ENCODE measurements at places on chromosomes 16 and 17.

DNA sequence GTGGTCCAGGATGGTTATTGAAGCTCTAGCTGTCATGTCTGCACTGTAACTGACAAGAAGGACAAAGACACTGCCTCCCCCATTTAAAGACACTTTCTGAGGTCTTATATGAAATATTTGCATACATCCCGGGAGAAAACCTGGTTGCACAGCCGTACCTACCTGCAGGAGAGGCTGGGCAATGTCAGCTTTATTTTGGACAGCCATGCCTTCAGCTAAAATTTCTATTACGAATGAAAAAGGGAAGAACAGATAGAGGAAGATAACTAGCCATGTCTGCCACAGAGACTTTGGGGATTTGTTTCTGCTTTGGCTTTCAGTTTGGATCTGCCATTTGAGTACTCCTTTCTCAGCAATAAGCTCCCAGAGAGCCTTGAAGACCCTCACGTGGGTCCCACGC lies 19.0 kb downstream of the SLC7A6 start:
- no peak for DNase-seq

DNA sequence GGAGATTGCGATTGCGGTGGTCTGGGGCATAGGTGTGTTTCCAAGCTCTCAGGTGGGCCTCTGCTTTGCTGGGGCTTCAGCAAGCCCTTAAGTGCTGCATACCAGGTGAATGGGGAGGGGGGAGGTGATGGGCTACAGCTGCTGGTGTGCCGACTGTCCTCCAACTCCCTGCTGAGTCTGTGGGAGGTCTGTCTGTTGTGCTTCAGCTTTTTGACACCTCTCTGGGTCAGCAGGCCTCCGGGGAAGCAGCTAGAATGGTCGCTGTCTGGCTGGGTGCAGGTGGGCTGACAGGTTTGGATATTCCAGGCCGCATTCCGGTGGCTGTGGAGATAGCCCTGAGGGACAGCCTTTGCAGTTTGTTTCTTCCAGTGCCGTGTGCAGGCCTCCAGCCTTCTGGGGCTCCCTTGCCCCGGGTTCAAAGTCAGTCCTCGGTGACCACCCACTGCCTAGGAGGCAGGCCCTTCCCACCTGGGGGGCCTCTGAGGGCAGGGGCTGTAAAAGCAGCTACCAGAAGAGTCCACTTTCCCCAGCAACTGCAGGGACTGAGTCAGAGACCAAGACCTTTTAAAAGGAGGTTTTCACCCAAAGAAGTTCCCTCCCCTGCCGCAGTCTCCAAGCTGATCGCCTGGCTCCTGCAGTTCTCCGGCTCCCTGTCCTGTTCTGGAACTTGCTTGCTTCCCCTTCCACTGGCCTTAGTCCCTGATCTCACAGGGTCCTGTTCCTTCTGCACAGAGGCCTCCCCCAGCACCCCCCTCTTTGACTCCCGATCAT lies 2.0 kb upstream of the TTYH2 start:
- no peak for DNase-seq

GRCh38 chr17:60330731-60331130 lies 61.2 kb downstream of the USP32 start:
- no peak for DNase-seq

GRCh38 chr17:45584092-45585036 lies 93.8 kb upstream of the PLEKHM1 start:
- peak; percentile 89 for DNase-seq

- DNase-seq, result no peak
Measured at GRCh38 chr17:7515911-7516610, 31.9 kb downstream of the POLR2A start.

DNA sequence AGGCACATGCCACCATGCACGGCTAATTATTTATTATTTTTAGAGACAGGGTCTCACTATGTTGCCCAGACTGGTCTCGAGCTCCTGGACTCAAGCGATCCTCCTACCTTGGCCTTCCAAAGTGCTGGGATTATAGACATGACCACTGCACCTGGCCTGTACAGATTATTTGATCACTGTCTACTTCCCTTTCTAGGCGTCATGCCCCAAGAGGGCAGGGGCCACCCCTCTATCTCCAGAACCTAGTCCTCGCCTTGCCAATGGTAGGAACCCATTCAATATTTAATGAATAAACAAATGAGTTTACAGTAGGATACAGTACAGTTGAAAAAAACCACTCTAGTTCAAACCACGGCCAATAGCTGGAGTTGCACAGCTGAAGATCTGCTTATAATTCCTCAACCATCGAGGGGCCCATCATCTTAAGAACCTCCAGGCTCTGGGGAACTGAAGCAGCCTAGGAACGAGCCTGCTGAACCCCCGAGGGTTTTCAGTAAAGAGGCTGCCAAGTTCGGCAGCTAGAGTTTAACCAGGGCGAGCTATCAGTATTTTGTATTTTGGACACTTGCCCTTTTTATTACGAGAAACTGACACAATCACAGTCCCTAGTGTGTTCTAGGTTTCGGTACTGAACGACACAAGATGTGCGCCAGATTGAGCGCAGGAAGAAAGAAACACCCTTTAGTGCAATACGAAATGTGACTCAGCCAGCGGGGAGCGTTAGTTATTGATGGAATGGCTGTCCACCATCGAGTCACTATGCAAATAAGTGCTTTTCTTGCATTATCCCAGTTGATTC lies 14.6 kb downstream of the ADCY9 start:
- no peak for DNase-seq

DNA sequence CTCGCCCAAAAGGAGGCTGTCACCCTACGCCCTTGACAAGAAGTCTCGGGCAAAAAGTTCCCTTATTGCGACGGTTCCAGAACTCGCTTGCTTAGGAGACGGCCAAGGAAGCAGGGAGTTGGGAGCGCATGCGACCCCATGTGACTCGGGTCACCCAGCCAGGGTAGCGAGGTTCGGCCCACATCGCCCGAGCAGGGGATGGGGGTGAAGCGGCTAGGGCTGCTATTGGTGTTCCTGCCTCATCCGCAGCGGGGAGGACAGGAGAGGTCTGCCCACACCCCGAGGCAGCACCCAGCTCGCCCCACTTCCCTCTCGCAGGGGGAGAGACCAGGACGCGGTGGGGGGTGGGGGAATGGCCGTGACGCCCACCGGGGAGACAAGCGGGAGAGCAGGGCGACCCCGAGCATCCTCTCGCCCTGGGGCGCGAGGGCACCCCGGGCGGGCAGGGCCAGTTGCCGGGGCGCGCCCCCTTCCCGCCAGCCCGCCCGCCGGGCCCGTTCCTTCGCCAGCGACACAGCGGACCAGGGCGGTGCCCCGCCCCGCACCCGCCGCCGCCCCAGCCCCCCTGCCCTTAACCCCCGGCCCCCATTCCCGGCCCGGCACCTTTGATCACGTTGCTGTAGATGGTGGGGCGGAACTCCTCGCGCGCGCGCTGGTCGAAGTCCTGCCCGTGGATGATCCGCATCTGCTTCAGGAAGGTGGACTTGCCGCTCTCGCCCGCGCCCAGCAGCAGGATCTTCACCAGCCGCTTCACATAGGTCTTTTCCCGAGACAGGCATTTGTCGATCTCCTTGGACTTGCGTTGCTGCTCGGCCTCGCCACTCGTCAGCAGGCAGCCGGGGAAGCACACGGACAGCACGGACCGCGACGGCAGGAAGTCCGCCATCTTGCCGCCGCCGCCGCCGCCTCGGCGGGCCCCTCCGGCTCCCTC lies 567 bp downstream of the GNA13 start:
- peak; percentile 37 for DNase-seq

- peak; percentile 19 for DNase-seq
Measured at GRCh38 chr17:83083368-83084201, 4.2 kb downstream of the METRNL start.

GRCh38 chr16:89308391-89309333 lies 91.2 kb downstream of the ZNF778 start:
- DNase-seq, result peak; percentile 33

DNA sequence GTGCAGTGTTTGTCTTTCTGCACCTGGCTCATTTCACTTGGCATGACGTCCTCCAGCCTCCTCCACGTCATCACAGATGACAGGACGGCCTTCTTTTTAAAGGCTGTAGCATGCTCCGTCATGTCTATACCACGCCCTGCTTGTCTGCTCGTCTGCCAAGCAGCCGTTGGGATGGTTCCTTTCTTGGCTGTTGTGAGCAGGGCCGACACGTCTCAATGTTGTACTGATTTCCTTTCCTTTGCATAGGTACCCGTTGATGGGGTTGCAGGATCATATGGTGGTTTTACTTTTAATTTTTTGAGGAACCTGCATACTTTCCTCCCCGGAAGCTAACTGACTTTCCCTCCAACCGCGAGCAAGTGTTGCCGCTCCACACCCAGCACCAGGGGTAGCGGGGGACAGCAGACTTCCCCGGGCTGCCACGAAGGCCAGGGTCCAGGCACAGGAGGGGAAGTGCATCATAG lies 212.2 kb upstream of the ZNF469 start:
- DNase-seq, result no peak

DNA sequence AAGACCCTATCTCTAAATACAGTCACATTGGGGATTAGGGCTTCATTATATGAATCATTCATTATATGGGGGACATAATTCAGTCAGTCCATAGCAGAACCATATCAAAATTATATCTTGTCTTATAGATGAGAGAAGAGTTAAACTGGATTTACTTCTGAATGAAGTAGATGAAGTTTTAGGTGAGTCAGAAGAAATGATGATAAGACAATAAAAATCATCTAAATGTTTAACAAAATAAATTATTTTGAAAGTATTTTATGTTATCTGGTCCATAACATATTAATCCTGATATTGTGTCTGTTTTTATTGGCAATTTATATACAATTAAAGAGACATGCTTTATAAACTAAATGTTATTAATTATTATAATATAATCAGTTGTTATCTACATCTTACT lies 76.9 kb upstream of the EFCAB3 start:
- DNase-seq, result no peak

GRCh38 chr16:80466024-80466987 lies 74.5 kb upstream of the DYNLRB2 start:
- DNase-seq, result peak; percentile 34

DNA sequence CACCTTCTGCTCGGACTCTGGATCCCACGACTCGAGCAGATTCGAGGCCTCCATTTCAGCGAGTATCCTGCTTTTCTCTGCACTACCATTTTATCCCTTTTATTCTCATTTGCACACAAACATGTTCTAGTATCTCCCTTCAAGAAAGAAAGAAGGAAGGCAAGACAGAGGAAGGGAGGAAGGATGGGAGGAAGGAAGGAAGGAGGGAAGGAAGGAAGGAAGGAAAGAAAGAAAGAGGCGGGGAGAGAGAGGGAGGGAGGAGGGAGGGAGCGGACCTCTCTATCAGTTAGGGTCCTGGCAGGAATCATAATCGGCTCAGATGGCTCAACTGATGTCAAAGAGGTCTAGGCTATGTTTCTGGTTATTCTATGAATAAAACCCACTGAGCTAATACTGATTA lies 10.3 kb upstream of the KSR1 start:
- no peak for DNase-seq

DNA sequence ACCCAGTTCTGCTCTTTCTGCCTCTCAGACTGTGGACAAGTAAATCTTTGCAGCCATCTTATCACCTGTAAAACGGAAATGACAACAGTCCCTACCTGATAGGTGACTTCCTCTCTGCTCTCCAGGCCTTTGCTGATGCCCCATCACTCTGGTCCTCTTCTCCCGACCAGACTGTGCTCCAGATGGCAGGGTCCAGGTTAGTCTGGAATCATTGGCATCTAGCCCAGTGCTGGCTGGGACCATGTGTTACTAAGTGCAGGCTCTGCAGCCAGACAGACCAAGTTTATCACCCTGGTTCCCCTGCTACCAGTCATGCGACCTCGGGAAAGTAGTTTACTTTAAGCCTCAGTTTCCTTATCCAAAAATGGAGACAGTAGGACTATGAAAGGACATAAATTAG lies 1.8 kb upstream of the NUBP1 start:
- no peak for DNase-seq

GRCh38 chr17:68544111-68544915 lies 32.1 kb downstream of the PRKAR1A start:
- DNase-seq, result no peak

- DNase-seq, result no peak
Measured at GRCh38 chr17:71846561-71847110, 274.2 kb upstream of the SOX9 start.

DNA sequence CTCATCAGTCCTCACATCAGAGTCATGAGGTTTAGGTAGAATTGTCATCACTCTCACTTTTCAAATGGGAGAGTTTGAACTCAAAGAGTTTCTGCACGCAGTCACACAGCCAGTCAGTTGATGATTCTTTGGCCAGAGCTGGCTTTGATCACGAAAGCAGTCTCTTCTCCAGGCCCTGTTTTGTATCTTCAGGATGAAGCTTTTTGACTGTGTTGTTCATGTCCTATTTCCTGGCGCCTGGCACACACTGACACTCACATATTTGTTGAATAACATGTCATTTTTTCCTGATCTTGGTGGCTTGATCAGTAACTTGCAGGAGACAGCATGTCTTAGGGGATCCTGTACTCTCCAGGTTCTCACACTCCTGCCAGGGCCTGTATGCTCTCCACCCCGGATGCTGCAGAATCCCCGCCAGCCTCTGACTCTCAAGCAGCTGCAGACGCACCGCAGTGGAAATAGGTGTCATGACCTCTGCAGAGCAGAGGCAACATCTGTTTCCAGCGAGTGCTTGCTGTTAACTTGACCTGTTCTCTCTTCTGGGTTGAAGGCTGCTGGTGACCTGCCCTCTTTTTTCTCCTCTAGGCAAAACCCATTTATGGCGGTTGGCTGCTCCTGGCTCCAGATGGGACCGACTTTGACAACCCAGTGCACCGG lies 33.0 kb downstream of the MPRIP start:
- no peak for DNase-seq

- DNase-seq, result no peak
Measured at GRCh38 chr16:78490431-78490830, 391.0 kb downstream of the WWOX start.

GRCh38 chr16:31183432-31184428 lies 3.8 kb downstream of the FUS start:
- DNase-seq, result no peak
